ENCODE measurements at places on chromosomes 2 and 18. TPM values are rescaled to one million over a fixed set of nuclear protein-coding genes. Genes with fewer than 3 reads are reported as not detected.

FAM228A gene
- not detected for total RNA-seq

TEX44 gene
- not detected for total RNA-seq

GCG gene
- total RNA-seq: not detected

- DNase-seq: no peak
Measured at GRCh38 chr18:35693829-35694228, 112.3 kb downstream of the GALNT1 start.

DNA sequence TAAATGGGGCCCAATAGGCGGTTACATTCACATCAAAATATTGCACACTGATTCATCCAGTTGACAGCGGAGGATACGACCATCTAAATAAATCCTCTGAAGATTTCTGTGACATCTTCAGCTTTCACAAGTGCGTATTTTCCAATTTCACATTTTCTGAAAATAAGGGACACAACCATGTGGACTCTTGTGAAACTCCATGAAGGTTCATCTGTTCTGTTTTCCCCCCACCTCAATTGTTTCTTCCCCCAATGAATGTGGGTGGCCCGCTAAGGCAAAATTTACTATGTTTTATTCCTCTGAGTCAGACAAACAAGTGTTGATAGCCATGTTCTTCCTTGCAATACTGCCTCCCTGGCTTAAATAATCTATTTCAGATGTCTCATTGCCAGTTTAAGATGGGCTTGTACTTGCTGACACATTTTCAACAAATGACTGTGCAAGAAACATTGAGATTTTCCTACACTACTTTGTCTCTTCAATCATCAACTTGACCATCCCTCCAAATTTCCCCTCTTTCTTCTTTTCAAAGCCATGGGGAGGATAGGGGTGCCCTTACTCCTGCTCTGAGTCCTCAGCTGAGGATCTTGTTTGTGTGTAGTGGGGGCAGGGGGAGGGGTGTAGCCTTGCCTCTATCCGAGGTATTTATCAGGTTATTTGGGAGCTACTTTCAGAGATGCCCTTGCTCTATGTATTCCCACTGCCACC lies 78.2 kb downstream of the BCL11A start:
- no peak for DNase-seq

DNA sequence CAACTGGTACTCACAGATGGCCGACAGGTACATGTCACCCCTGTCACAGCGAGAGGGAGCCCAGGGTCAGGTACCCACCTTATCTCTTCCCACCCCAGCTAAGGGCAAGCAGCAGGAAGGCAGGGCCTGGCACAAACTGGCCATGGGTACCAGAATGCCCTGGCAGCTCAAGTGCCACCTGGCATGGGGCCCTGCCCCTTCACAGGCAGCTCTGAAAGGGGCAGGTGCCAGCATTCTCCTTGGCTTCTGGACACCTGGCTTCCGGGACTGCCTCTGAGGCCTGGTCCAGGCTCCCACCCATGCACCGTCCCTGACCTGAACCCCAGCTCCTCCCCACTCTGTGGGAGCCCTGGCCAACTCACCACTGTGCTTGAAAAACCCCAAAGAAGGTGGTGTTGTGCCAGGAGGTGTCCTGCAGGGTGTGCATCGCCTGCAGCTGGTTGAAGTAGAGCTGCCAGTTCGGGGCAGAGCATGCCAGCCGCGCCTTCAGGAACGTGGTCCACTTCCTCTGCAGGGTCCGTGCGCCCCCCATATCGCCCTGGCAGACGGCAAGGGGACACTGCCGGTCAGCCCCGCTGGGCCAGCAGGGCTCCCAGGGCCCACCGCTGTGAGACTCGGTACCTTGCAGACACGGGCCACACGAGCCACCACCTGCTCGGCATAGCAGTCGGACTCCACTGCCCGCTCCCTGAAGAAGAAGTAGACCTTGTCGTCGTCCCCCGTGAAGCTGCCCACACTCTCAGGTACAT lies 5.4 kb downstream of the SEMA4C start:
- DNase-seq: no peak

- DNase-seq: peak; percentile 78
Measured at GRCh38 chr2:188623995-188624643, 332.4 kb downstream of the GULP1 start.

- DNase-seq: no peak
Measured at GRCh38 chr2:149075853-149076252, 37.4 kb downstream of the LYPD6B start.

DNA sequence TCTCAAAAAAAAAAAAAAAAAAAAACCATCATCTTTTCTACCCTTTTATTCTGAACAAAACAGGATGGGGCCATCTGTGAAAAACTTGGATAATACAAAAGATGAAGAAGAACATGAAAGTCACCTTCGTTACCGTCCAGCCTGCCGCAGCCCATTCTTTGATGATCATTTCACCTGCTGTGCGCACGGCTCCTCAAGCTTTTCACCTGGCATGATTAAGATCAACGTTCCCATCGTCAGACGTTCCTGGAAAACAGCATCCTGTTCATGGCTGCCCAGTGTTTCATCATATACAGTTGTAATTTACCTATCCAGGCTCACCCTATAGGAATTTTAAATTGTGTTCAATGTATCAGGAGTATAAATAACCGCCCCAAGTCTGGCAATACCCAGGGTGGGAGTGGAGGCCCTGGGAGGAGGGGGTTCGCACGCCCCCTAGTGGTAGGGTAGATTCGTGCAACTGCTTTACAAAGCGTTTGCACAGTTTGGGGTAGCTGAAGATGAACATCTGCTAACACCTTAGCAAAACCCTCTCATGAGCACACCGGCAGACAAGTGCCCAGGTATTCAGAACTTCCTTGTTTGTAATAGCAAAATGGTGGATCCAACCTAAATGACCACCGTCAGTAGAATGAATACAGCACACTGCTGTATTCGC lies 49.0 kb upstream of the GLI2 start:
- DNase-seq: no peak

- no peak for DNase-seq
Measured at GRCh38 chr18:74516271-74517235, 17.7 kb upstream of the CNDP1 start.

- DNase-seq: no peak
Measured at GRCh38 chr2:182163878-182164277, 178.2 kb downstream of the PPP1R1C start.
